T follicular helper cell (primary cell): ENCODE measurements at places on chromosomes 5 and 9.

DNA sequence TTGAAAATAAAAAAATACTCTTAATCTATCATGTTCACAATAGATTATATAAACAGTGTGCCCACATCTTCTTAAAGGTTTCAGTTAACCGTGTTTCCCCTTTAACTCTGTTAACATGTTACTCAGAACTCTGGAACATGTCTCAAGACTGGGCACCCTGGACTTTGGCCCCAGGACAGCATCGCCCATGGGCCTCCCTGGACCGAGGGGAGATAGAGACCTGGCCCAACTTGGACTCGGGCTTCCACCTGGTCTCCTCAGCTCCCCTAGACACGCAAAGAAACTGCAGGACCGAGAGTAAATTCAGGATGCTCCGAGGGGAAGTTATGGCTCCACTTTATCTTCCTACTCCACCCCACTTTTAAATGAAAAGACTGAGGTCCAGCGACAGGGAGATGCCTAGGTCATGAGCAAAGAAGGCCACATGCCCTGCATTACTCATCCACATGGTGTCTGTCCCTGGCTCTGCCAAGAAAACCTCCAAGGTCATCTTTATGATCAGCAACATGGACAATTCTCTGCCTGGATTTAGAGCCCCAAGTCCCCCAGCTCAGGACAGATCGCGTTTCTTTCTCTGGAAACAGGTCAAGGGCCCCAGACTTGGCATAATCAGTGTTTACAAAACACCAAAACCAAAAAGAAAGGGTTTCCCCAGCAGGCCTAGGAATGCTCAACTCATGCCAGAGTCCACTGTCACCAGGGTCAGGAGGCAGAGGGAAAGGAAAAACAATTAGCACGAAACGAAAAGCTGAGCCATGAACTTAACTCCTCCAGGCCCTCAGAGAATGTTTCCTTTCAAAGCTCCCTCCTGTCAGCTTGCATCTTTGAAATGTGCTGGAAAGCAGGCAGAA is 17.4 kb downstream of the GPX3 start:
- DNase-seq = no peak

- DNase-seq = no peak
These were observed 84.3 kb downstream of the GHR start for GRCh38 chr5:42507451-42508097.

DNA sequence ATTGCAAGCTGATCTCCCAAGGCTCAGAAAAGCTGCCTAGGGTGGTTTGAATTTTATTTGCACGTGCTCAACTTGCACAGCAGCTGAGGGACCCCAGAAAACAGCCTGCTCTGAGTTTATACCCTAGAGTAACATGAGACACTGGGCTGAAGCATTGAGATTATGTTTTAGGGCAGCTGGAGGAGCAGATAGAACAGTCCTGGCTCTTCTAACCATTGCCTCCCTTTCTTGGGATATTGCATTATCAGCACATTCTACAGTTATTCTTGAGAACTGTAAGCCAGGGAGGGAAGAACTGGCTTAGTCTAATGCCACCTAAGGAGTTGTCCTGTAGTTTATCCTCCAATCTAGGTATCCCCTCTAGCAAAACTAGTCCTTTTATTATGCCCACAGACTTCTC is 10.3 kb downstream of the SMC2 start:
- DNase-seq = no peak

DNA sequence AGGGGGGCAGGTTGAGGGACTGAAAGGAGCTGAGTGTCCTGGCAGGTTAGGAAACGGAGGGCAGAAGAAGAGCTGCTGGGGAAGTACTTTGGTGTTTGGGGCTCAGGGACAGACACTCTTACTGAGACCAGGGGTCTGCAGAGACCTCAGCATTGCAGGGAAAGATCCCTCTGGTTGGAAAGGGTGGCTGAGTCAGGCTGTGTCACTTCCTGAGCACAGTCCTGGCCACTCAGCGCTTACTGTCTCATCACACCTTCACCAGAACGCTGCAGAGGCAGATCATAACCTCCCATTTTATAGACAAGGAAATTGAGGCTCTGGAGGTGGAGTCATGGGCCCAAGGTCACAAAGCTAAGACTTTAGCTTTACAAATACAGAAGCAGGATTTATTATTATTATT is 54.3 kb downstream of the LMX1B start:
- DNase-seq = no peak

DNA sequence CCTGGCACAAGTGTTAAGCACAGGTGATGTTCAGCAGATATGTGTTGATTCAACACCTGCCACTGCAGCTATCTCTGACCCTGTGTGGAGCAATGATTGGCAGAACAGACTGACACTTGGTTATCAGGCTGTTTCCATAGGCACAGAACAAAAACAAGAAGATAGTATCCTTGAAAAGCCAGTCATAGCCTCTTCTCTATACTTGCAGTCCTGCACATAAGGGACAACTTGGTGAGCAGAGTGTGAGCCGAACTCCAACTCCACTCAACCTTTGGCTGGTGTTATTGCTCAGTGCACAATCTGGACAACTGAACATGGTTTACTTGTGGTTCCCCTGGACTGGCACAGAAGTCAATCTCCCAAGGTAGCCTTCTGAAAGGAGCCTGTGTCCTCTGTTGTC is 99.2 kb downstream of the ADAMTS12 start:
- no peak for DNase-seq

DNA sequence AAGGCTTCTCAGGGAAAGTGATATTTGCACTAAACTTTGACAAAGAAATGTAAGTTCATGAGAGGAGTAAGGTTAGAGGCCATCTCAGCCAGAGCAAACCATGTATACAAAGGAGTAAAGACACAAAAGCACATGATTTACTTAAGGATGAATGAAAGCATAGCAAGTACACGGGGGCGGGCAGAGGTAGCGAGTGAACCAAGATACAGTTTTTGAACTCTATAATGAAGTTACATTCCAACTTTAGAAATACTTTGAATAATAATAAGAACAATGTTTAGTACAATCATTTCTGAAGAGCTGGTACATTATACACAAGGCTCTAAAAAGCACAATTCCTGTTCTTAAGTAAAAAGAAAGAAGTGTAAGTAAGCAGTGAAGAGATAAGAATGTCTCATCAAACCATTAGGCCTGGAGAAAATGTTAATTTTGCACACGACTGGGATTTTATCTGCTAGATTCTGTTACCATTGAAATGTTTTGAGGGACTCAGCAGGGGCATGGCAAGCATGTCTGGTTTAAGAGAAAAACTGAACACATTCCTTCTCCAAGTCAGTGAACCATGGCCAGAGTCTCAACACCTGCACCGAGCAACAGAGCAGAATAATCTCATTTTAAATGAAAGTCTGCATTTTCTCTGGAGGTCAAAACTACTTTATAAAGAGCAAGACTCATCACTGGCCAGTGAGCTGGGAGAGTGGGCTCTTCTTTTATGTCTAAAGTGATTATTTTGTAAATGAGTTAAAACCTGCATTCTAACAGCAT is 147.6 kb upstream of the TRPM3 start:
- no peak for DNase-seq

- no peak for DNase-seq
These were observed 5.7 kb downstream of the PHF2 start for GRCh38 chr9:93582115-93582514.

GRCh38 chr5:159212657-159213462 is 3.5 kb upstream of the RNF145 start:
- DNase-seq = no peak

- DNase-seq = no peak
These were observed 66.2 kb upstream of the SSBP2 start for GRCh38 chr5:81817086-81817485.

GRCh38 chr5:5018578-5018970 is 121.6 kb upstream of the ADAMTS16 start:
- DNase-seq = no peak

DNA sequence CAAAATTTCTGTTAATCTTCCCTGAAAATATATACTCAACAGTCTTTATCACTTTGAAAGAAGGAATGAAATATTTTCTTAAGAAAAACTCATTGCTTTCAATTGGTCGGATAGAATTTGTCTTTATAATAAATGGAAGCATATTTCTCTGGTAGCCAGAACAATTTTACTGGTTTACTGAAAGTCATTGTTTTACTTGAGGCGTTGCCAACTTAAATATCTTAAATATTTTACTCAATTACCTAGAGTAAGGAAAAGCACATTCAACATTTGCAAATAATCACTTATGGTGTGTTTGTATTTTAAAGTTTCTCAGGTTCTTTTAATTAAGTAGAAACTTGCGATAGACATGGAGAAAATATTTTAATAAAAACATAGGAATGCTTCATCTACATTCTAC is 1181.7 kb downstream of the EFNA5 start:
- no peak for DNase-seq

DNA sequence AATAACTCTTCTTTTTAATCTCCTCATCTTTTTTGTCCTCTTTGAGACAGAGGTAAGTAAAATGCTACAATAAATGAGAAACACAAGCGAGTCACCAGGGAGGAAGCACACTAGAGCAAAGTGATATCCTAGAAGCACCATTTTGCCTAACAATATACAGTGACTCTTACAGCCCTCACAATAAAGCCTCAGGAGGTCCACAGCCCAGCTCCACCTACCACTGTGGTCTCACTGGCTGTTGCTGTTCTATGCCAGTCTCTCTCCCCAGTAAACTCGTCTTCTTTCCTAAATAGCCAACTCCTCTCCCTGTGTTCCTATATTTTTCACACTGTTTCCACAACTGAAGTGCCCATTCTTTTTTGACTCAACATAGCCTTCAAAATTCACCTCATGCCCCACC is 44.3 kb downstream of the TNFSF15 start:
- DNase-seq = no peak

DNA sequence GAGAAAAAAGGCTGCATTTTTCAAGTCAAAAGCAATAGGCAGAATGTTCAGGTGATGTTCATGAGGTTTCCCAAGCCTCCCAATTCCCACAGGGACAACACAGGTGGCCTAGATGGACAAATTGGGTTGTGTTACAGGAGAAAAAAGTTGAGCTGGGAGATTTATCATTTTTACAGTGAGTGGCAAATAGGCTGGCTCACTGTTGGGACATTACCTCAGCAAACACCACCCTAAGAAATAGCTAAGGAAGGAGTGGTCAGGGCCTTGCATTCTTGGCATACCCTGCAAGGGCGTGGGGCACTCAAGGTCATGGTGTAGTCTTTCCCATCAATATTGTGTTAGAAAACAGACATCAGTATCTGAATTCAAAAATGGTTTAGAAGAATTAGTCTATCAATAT is 23.3 kb upstream of the CPLANE1 start:
- no peak for DNase-seq

DNA sequence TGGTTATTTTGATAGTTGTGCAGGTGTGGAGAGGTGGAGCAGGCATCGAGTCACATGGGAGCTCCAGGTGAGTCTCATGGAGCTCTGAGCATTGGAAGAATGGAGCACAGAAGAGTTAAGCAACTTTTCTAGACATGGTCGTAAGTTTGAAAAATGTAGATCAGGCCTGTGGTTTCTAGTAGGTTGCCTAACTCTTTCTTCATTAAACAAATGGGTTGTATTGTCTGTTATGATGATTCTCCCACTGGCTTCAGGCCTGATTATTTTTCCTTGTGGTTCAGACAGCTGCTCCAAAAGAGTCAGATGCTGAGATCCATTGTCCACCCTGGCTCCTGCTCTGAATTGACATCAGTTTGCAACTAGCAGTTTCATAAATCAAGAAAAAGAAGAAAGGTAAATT is 80.3 kb upstream of the RPS23 start:
- no peak for DNase-seq

- DNase-seq = no peak
These were observed 59.1 kb downstream of the GOLM1 start for GRCh38 chr9:86039991-86040860.

DNA sequence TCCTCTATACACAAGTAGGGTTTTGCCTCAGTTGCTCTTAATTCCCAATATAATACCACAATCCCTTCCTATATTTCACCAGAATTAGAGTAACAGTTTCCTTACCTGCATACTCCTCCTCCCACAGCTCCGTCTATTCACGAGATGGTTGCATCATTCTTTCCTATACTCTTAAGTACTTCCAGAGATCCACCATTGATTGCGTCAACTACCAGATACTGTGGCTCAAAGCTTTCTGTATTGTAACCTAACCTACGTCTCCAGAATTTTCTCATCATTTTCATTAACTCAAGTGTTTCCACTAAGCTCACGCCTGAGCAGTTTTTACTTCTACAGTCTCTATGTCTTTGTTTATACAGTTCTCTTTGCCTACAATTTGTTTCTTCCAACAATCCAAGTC is 31.2 kb upstream of the MINAR2 start:
- DNase-seq = no peak

DNA sequence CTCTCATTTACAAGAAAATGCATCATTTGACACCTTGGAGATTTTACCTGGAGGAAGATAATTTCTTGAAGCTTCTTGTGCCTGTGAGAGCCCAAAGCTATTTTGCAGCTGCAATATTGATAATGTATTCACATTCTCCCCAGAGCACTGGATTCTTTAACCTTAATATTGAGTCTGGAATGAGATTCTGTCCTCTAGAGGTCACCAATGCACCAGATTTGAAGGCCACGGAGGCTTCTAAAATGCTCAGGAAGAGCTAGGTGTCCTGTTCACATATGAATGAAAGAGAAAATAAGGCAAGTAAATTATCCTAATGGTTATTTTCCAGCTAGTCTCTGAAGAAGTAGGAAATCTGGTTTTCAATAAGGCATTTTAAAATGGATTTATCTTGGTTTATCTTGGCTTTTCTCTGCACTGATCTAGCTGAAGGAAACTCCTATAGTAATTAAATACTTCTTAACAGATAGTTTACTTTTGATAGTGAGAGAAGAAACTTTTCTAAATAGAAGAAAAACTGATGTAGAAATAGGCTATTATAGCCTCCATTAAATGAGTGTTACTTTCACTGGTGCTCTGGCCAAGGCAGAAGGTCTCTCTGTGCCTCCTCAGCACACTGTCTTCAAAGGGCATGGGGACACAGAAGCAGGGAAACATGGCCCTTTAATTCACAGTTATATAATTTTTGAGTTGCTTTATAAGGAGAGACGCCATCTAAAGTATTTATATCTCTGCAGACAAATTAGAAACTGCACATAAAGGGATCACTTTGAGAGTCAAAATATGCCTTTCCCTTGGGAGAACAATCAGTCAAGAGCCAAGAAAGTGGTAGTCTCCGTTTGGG is 297.0 kb upstream of the ACTBL2 start:
- no peak for DNase-seq

GRCh38 chr9:95336281-95336680 is 18.8 kb upstream of the FANCC start:
- DNase-seq = no peak
